ENCODE measurements at places on chromosomes 3 and 15.
A peak's percentile ranks its signal among the peaks of the same experiment; 100 is the strongest.

- DNase-seq = no peak
These were observed 34.0 kb upstream of the DUSP7 start for GRCh38 chr3:52090131-52090932.

- DNase-seq = no peak
These were observed 46.0 kb upstream of the RNU6-1 start for GRCh38 chr15:67885861-67886260.

GRCh38 chr3:14685179-14685578 is 10.2 kb downstream of the C3orf20 start:
- no peak for DNase-seq

- no peak for DNase-seq
These were observed 100.8 kb upstream of the ALDH1A3 start for GRCh38 chr15:100778831-100779288.

GRCh38 chr3:63051920-63052319 is 176.7 kb upstream of the CADPS start:
- no peak for DNase-seq

DNA sequence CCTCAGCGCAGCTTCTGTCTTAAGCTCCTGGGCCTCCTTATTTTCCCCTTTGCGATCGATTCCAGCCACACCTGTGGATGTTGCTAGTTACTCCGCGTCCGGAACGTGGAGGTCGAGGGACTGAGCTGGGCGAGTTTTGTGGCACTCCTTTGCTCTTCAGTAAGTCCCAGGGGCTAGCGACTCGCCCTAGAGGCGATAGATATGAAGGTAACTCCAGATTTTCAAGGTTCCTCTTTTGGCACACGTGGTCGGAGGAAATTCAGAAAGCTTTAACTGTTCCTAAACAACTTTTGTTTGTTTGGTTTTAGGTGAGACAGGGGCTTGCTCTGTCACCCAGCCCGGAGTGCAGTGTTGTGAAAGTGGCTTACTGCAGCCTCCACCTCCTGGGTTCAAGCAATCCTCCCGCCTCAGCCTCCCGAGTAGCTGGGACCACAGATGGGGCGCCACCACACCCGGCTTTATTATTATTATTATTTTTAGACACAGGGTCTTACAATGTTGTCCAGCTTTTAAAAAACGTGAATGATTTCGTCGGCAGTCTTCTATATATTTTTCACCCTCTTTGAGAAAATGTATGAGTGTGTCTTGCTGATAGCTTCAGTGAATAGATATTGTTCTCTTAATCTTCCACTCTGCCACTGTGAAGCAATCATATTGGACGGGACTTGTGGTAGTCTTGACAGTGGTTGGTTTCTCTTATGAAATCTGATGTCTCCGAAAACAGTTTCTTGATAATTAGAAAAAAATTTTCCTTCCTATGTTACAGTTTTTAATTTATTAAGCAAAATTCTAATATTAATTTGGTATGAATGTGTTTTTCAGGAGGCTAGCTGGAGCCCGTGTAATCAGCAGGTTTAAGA is 785 bp downstream of the MFSD1 start:
- no peak for DNase-seq

- DNase-seq = no peak
These were observed 3.9 kb upstream of the SCG3 start for GRCh38 chr15:51677452-51677851.

GRCh38 chr15:65450556-65450955 is 27.8 kb upstream of the IGDCC4 start:
- no peak for DNase-seq

DNA sequence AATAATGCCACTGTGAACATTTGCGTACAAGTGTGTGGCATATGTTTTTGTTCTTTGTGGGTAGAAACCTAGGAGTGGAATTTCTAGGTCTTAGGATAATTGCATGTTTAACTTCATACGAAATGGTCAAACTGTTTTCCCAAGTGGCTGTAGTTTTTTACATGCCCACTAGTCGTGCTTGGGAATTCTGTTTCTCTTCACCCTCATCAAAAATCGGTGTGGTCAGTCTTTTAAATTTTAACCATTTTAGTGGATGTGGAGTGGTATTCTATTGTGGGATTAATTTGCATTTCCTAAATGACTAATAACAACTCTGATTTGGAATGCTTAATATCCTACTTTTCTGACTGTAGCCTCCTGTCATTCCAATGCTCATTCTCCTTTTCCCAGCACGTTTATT is 27.6 kb downstream of the ZFAND6 start:
- DNase-seq = no peak

- DNase-seq = peak; percentile 83
These were observed 88.3 kb downstream of the TMEM266 start for GRCh38 chr15:76147906-76148570.

- no peak for DNase-seq
These were observed 675 bp downstream of the PSMD6 start for GRCh38 chr3:64022451-64023186.

DNA sequence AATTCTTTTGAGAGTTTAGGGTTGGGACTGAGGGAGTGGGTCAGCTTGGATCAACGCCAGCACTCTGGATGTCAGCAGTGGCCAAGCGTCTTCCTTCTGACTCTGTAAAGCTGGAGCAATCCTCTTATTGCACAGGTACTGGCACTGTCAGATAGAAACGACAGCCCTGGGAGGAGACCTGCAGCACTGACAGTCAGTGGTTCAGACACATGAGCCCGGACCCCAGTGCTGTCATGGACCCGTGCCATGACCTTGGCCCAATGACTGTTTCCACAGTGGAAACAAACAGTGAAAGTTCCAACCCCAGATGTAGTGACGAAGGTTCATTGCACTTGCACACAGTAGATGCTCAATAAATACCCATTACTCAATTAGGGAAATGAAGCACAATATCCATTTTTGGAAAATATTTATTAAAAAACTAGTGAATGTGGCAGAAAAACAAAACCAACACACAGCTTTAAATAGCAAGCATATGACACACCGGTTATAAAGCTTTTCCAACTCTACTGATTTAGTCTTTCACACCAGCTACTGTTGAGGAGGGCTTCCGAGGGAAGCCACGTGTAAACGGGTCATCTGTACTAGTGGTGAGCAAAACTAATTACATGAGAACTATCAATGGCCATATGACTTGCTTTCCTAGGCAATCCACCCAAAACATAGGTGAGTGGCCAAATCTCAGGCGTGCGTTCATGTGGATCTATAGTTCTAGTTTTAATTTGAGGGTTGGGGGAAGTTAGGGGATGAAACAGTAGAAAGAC is 22.1 kb downstream of the SIAH2 start:
- DNase-seq = no peak

Measured in activated naive CD4-positive, alpha-beta T cell treated with anti-CD3 and anti-CD28 coated beads, Interleukin-2, amount 50 U/mL, for 72 hours (primary cell).